Lower lobe of right lung (tissue), 2 donors: ENCODE measurements at places on chromosomes 5 and 9.

- no peak for DNase-seq
These were observed 128.3 kb upstream of the CCNH start for GRCh38 chr5:87541033-87541432.

GRCh38 chr5:122924203-122924602 lies 78.8 kb downstream of the SNX24 start:
- no peak for DNase-seq

- DNase-seq, result no peak
These were observed 28.6 kb downstream of the LSM11 start for GRCh38 chr5:157772127-157772526.

DNA sequence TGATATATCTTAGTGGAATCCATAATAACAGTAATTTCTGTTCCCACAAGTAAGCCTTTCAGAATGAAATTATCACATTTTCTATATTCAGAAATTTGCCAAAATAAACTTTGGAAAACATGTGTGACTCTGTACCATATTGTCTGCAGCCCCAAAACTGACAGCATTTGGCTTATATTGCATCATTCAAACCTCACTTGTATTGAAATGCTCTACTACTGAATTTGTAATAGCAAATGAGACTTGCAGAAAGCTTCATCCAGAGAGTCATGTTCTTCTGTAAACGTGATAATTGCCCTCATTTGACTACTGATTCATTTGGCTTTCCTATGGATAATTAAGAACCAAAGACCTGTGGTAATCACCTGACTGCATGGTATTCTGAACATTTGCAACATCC lies 1249.5 kb upstream of the CDH18 start:
- no peak for DNase-seq
